ENCODE measurements at places on chromosomes 5 and 9.

DNA sequence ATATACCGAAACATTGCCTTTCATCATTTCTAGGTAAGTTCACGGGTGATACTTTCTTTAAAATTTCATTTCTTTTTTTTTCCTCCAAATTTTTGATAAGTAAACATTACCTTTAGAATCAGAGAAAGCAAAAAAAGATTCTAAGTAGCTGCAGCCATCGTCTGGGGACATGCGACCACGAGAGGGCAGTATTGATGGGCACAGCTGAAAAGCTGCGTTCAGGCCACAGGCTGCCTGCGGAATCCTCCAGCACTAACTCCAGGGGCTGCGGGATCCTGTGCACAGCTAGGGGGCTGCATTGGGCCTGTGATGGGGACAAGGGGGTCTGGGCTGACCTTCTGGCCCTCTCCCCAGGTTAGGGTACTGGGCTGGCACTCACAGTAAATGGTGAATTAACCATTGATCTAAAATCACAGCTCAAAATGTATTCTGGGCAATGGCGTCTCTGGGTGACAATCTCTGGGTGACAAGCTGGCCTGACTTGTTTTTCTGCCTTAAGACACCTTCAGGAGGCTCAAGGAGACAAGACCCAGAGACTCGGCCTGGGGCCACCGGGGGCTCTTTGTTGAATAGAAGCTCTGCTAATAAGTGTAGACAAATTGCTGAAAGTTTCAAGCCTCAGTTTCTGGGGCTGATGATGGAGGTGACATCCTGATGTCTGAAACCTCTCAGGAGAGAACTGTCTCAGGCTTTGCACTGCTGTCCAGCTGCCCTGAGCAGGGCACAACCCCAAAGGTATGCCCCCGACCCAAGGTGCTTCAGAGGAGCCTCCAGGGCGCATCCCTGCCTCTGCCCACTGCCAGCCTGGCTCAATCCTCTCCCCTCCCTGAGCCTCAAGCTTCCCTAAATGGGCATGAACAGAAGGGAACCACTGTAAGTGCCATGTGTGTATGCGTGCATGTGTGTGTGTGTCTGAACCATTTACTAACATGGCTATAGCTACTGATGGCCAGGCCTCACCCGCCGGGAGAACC lies 44.3 kb upstream of the SARDH start:
- peak; percentile 88 for ATAC-seq

DNA sequence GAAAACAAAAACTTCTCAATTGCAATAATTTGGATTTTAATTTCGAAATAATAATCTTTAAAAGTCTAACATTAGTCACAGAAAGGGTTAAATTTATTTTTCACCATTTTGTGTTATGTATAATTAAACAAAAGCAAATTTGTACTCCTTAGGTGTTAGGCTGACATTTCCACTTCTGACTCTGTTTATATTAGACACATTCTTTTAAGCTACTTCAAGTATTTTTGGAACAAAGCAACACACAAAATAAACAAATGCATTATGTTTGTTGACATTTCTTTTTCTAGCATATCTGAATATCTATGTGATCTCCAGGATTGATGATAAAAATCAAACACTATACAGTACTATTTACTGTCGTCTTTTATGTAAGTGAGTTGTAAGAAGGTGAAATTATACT lies 44.3 kb upstream of the NIPBL start:
- no peak for ATAC-seq

DNA sequence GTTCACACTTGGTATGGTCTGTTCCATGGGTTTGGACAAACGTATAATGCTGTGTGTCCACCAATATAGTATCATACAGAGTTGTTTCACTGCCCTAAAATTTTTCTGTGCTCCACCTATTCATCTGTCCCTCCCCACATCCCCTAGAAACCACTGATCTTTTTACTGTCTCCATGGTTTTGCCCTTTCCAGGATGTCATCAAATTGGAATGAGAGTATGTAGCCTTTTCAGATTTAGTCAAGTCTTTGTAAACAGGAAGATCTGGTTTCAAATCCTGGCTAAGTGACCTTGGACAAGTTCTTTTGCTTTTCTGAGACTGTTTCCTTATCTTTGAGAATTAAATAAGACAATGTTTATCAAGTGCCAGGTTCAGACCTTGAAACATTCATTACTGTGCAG lies 13.2 kb upstream of the LVRN start:
- ATAC-seq: no peak

- ATAC-seq: no peak
These were observed 5.3 kb upstream of the SHOC1 start for GRCh38 chr9:111799915-111800526.

GRCh38 chr5:8299716-8300115 lies 430.8 kb downstream of the MTRR start:
- ATAC-seq: no peak

DNA sequence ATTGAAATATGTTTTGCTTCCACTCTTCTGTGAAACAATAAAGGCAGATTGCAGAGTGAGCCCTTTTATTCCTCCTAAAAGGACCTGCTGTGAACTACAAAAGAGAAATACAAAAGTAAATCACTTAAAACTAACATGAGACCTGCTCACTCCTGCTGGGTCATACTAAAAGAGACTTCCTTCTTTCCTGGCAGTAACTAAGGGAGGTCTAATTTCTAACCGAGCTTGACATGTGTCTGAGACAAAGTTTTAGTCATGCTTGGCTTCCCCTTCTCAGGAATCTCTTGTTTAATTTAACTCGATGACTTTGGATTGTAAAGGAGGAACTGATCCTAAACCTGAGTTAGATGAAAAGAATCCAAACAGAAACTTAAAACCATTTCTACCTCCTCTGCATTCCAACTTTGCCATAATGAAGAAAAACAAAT lies 86.4 kb upstream of the CDH6 start:
- no peak for ATAC-seq

DNA sequence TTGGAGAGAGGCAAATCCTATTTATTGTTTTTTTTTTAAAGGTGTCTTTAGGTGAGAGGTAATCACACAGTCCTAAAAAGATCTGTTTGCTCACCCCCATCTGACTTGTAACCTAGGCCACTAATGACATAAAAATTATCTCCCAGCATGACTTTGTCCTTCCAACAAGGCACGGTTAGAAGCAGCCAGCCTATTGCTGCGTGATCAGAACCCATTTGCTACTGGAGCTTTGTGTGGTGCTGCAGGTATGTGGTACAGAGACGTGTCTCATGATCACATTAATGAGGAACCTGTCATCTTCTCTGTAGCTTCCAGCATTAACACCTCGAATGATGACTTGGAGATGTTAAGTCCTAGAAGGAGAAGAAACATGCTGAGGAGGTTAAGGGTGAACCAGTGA lies 555.8 kb upstream of the TLE4 start:
- no peak for ATAC-seq

DNA sequence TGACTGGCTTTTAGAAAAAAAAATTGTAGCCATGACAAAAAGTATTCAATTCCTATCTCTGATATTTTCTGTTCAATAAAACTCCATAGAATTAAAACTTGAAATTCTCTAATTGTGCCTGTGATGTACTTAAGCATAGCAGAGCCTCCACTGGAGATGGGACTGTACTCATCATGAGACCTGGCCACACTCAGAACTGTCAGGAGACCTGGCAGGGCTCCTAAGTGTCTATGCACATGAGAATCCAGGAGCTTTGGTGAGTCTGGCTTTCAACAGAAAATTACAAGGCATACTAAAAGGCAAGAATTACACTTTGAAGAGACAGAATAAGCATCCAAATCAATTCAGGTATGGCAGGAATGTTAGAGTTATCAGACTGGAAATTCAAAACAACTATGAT lies 26.7 kb upstream of the ERCC6L2 start:
- ATAC-seq: no peak

DNA sequence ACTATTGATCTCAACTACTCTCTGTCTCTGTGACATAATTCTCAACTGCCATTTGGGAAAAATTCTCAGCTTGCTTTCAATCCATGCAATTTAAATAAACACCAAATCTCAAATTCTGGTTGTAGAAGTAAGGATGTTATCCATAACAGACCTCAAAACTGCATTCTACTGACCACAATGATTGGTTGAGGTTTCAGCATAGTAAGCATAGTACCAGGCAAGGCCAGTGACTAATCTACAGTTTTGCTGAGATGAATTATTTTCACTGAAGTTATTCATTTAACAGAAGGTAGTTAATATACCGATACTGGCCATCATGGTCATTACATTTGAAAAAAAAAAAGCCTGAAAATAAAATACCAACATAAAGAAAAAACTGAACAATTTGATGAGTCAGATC lies 488.0 kb upstream of the CDH18 start:
- ATAC-seq: no peak

GRCh38 chr9:29866556-29866955 lies 2293.3 kb upstream of the C9orf72 start:
- ATAC-seq: no peak

DNA sequence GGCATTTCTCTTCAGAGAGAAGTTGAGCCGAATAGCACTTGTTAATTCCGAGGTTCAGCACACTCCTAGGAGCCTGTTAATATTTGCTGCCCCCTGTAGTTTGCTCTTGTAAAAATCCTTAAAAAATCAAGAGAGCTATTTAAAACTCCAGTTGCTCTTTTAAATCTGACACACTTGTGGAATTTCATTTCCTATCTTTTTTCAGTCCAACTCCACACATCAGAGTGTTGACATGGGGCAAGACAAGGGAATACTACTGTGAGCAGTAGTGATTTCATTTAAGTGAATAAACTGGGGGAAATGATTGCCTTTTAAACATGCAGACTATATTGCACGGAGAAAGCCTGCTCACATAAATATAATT lies 1096.3 kb upstream of the DMAC1 start:
- peak; percentile 56 for ATAC-seq

- no peak for ATAC-seq
These were observed 35.9 kb downstream of the ANKRD31 start for GRCh38 chr5:75200776-75201175.

DNA sequence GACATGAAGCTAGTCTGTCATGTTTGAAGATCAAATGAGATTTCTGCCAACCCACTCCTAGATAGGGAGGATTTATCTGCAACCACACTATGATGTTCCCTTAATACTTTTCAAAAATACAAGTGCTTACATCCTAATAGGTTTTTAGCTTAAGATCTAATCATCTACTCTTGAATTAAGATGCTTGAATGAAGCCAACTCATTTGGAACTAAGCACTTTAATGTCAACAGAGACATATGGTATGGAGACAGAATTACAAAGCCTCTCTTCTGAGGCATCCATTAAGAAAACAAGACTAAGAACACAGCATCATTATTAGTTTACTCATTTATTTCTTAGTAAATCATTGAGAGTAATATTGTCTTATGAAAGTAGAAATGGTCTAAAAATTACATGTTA lies 139.3 kb upstream of the NFIB start:
- ATAC-seq: no peak

GRCh38 chr9:109616571-109617120 lies 118.5 kb upstream of the PTPN3 start:
- no peak for ATAC-seq

DNA sequence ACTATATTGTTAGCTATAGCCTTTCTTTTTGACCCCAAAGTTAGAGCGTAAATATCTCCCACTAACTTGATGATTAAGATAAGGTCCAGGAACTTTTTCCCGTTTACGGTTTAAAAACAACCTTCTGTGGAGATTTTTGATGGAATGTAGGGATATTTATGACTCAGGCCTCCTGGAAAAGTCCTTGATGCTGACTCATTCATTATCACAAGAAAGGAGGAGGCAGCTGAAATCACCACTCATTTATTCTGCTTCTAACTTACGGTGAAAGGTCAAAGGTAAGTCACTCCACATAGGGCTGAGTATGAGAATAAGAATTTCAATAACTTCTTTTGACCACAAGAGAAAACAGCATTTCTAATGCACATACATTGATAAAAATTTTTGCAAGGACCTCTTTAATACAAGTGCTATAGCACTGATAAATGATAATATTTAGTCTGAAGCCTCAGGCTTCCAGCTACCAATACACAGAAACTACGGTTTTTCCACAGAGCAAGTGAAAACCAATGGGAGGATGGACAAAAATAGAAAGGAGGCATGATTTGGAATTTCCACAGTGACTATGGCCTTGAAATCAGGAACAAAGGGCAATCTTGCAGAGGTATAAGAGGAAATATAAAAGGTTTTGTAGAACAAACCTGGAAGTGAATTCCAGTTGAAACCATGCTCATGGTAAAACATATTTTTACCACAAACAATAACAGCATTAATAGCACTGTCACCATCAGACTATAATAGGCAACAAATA lies 146.5 kb downstream of the PPP2R2B start:
- ATAC-seq: peak; percentile 93

- no peak for ATAC-seq
These were observed 126.2 kb upstream of the ZNF608 start for GRCh38 chr5:124872615-124873014.

- ATAC-seq: peak; percentile 56
These were observed 19.6 kb upstream of the TMEM252 start for GRCh38 chr9:68560071-68560844.

DNA sequence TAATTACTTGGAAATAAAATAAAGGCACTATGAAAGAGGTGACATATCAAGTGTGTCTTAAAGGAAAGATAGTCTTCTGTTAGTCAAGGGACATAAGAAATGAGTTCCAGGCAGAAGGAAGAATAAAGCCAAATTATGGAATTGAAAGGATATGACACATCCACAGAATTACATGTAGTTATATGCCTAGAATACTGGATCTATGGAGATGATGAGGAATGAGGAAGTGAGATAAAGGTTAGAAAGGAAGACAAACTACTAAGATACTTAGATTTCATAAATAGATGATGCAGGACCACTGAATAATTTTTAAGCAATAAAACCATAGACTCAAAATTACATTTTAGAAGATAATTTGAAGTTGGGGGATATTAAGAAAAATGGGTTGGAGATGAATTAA lies 609.8 kb downstream of the PTPRD start:
- no peak for ATAC-seq

All from SK-N-SH treated with all-trans-retinoic acid at 6 μM for 48 hours (cell line).